H1 (cell line): ENCODE measurements at places on chromosomes 4 and X. TPM values are rescaled to one million over a fixed set of nuclear protein-coding genes. Genes with fewer than 3 reads are reported as not detected.

ASB11 gene
- total RNA-seq, result not detected in 2 replicates

GRCh38 chrX:48813644-48814043 is 11.8 kb downstream of the HDAC6 start:
- no peak overlapping the region for H3K27ac ChIP-seq
- DNase-seq, result no peak
- no peaks in the 10 kb centered on the region for H3K27me3 ChIP-seq
- H3K4me3 ChIP-seq, result no peak overlapping the region
- no peaks in the 10 kb centered on the region for H3K4me1 ChIP-seq
- H3K36me3 ChIP-seq, result 0 out of 2 replicates have a peak, but pooled peaks cover 3% of the 10 kb centered on the region

ERCC6L gene
- 23.9 and 24.7 TPM in 2 replicates for total RNA-seq

GRCh38 chr4:188107931-188108843 is 1.2 kb downstream of the TRIML2 start:
- peak; percentile 72 for DNase-seq
- no peaks in the 10 kb centered on the region for H3K27me3 ChIP-seq
- peak overlapping the region; percentile 88 for H3K27ac ChIP-seq

DNA sequence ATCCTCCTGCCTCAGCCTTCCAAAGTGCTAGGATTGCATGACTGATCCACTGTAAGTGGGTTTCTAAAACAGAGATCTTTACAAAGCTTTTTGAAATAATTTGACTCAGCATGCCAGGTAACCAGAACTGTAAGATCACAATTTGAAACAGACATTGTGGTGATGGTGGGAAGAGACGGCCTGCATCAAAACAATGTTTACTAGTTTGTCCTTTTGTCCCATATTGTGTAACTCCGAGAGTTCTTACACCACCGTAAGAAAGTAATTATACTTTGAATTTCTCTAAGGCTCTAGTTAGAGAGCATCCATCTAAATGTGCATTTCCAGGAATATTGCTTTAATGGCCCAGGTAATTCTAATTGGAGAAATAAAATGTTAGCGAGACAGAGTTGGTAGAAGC is 594 bp upstream of the ARHGAP24 start:
- no peak overlapping the region for H3K27ac ChIP-seq
- no peaks in the 10 kb centered on the region; the same call in 1 of the 2 replicates for H3K27me3 ChIP-seq
- no peaks in the 10 kb centered on the region for H3K4me1 ChIP-seq
- no peak overlapping the region for H3K4me3 ChIP-seq
- no peak for DNase-seq
- H3K36me3 ChIP-seq, result no peaks in the 10 kb centered on the region

GRCh38 chrX:149522916-149523315 is 17.8 kb upstream of the IDS start:
- H3K4me1 ChIP-seq, result no peaks in the 10 kb centered on the region
- H3K27ac ChIP-seq, result no peak overlapping the region
- no peak for DNase-seq
- no peak overlapping the region for H3K4me3 ChIP-seq

- no peaks in the 10 kb centered on the region for H3K27me3 ChIP-seq
- no peak for DNase-seq
- no peaks in the 10 kb centered on the region for H3K36me3 ChIP-seq
- H3K4me3 ChIP-seq, result no peak overlapping the region
Measured at GRCh38 chr4:8391972-8392371, 48.6 kb downstream of the ACOX3 start.

IBSP gene
- 0.21 TPM in 1 of 2 replicates, not detected in the other for total RNA-seq

- no peak overlapping the region for H3K4me3 ChIP-seq
- no peak for DNase-seq
- H3K27me3 ChIP-seq, result no peaks in the 10 kb centered on the region
- no peaks in the 10 kb centered on the region for H3K36me3 ChIP-seq
Measured at GRCh38 chr4:116551806-116552205, 533.6 kb downstream of the TRAM1L1 start.

DNA sequence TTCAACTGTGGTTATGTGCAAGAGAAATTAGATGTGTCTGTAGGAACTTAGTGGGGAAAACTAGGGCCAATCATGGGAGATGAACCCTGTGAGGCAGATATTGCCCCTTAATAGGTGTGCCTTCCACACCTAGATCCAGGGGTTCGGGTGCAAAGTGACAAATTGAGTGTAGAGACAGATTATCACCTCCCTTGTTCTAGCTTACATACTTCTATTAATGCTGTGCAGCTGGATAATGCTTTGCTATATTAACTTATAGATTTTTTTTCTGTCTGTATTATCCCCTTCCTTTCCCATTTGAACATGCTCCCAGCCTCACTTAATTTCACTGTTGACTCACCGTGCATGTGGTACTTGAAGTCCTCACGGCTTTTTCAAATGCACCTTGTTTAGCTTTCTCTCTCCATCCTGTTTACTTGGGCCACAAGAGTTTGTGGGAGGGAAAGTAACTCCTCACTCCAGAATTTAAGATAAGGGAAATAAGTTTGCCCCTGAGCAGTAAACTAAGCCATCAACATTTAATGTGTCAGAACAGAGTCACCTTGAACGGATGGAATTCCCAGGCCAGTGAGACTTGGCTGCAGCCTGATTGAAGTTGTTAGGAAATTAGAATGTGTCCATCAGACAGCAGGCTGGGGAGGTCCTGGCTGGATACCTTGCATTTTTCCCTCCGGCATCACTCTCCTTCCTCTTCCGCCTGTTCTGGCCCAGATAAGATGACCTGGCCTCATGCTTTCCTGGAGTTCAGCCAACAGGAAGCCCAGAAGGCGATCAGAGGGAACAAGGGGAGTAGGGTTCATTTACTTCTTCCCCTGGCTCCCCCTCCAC is 478.4 kb downstream of the BCOR start:
- no peak for DNase-seq
- no peak overlapping the region for H3K4me3 ChIP-seq
- H3K36me3 ChIP-seq, result no peaks in the 10 kb centered on the region
- no peak overlapping the region for H3K27ac ChIP-seq
- peaks cover 3% of the 10 kb centered on the region for H3K4me1 ChIP-seq
- H3K27me3 ChIP-seq, result no peaks in the 10 kb centered on the region

TMPRSS11B gene
- total RNA-seq, result not detected in 2 replicates

- no peak overlapping the region for H3K27ac ChIP-seq
- no peaks in the 10 kb centered on the region for H3K27me3 ChIP-seq
- no peak overlapping the region for H3K4me3 ChIP-seq
- DNase-seq, result peak; percentile 52
- no peaks in the 10 kb centered on the region for H3K36me3 ChIP-seq
- H3K4me1 ChIP-seq, result no peaks in the 10 kb centered on the region
Measured at GRCh38 chr4:38832624-38833528, 23.7 kb downstream of the TLR6 start.

- no peaks in the 10 kb centered on the region for H3K36me3 ChIP-seq
- DNase-seq, result no peak
- H3K4me3 ChIP-seq, result no peak overlapping the region
- peaks cover 2% of the 10 kb centered on the region for H3K4me1 ChIP-seq
- no peaks in the 10 kb centered on the region for H3K27me3 ChIP-seq
- H3K27ac ChIP-seq, result no peak overlapping the region
Measured at GRCh38 chr4:122616915-122617596, 3.8 kb downstream of the IL21 start.

ARHGAP36 gene
- total RNA-seq, result 0.32 and 0.63 TPM in 2 replicates

DNA sequence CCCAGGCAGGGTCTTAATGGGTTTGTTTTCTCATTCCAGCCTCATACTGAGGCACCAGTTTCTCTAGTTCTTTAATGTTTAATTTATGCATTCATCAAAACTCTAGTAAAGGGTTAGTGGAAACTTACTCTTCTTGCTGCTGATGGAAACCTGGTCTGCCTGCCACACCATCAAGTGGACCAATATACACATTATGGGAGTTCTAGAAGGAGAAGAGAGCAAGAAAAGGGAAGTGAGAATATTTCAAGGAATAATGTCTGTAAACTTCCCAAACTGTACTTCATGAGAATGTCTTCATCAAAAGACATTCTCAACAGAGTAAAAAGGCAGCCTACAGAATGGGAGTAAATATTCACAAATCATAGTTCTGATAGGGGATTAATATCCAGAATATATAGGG is 20.9 kb upstream of the DHX15 start:
- peaks cover 4% of the 10 kb centered on the region for H3K4me1 ChIP-seq
- H3K27me3 ChIP-seq, result no peaks in the 10 kb centered on the region
- H3K4me3 ChIP-seq, result no peak overlapping the region

DNA sequence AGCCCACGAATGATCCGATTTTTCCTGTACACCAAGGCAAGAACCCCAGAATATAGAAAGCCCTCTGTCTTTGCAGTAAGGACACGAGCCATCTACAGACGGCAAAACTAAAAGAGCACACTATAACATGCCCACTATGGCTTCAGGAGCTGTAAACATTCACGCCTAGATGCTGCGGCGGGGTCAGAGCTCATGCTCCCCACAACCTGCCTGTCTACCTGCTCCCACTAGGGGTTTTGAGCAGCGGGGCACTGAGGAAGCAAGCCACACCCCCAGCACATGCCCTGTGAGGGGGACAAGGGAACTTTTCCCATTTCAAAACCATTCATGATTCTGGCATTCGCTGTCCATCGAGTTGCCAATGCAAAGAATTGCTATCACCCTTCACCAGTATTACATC is 144.8 kb downstream of the PAPSS1 start:
- no peaks in the 10 kb centered on the region for H3K4me1 ChIP-seq
- DNase-seq, result no peak
- H3K36me3 ChIP-seq, result no peaks in the 10 kb centered on the region
- no peak overlapping the region for H3K27ac ChIP-seq

MRFAP1 gene
- 307 and 313 TPM in 2 replicates for total RNA-seq

DNA sequence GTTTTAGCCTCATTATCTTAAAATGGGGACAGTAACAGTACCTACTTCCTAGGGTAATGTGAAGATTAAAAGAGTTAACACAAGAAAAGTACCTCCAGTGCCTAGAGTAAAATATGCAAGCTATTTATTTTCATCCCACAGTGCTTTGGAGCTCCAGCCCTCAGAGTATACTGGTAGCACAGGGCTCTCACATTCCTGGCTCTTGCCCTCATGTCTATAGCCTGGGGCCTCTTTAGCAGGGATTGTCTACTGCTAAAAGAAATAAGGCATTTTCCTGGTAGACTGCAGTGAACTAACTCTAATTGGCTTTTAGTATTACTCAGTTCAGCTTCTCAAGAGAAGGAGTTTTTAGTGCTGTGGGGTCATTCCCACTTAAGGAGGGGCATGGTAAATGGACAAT is 60.8 kb downstream of the RRAGB start:
- DNase-seq, result no peak
- H3K27ac ChIP-seq, result no peak overlapping the region
- no peaks in the 10 kb centered on the region for H3K36me3 ChIP-seq
- H3K4me3 ChIP-seq, result no peak overlapping the region

GRCh38 chr4:144574509-144574908 is 71.4 kb upstream of the HHIP start:
- H3K27ac ChIP-seq, result no peak overlapping the region
- H3K4me3 ChIP-seq, result no peak overlapping the region
- H3K27me3 ChIP-seq, result no peaks in the 10 kb centered on the region
- no peak for DNase-seq
- H3K4me1 ChIP-seq, result no peaks in the 10 kb centered on the region

GRCh38 chr4:129747756-129748155 is 651.8 kb downstream of the C4orf33 start:
- DNase-seq, result no peak
- no peak overlapping the region for H3K27ac ChIP-seq
- H3K4me1 ChIP-seq, result no peaks in the 10 kb centered on the region
- no peaks in the 10 kb centered on the region for H3K36me3 ChIP-seq

DNA sequence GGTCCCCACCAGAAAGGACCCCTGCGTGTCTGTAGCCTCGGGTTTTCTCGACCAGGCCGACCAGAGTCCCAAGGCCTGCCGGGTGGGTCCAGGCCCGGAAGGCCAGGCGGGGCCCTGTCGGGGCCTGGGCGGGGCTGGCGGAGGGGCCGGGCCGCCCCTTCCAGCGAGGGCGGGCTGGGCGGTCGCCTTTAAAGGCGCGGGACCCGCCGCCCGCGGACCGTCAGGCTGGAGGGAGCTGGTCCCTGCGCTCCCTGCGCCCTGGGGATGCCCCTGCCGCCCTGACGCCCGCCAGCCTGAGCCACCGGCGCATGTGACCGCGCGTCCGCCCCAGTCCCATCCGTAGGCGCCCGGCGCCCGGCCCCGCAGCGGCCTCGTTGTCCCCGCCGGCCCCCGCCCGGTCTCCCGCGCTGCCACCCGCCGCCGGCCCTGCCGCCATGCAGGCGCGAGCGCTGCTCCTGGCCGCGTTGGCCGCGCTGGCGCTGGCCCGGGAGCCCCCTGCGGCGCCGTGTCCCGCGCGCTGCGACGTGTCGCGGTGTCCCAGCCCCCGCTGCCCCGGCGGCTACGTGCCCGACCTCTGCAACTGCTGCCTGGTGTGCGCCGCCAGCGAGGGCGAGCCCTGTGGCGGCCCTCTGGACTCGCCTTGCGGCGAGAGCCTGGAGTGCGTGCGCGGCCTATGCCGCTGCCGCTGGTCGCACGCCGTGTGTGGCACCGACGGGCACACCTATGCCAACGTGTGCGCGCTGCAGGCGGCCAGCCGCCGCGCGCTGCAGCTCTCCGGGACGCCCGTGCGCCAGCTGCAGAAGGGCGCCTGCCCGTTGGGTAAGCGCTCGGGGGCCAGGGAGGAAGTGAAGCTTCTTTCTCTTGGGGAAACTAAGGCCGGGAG is at the start of gene HTRA3:
Gene HTRA3, plus strand, starts transcription at position 220 of the 883 bp plus-strand sequence. Its CDS starts 215 bp downstream, at position 435.
- no peak for DNase-seq
- H3K4me3 ChIP-seq, result peak within 1 kb of the TSS; percentile 59
- H3K27me3 ChIP-seq, result peaks cover 7% of the 10 kb centered on the region
- peaks cover 2% of the 10 kb centered on the region; the same call in 1 of the 2 replicates for H3K4me1 ChIP-seq
